ENCODE measurements at places on chromosomes 12 and 14.
A peak's percentile ranks its signal among the peaks of the same experiment; 100 is the strongest.

GRCh38 chr14:98666545-98666944 lies 605.5 kb downstream of the BCL11B start:
- no peak for DNase-seq

- DNase-seq, result peak; percentile 69
These were observed 55.0 kb upstream of the NELL2 start for GRCh38 chr12:44930972-44931600.

DNA sequence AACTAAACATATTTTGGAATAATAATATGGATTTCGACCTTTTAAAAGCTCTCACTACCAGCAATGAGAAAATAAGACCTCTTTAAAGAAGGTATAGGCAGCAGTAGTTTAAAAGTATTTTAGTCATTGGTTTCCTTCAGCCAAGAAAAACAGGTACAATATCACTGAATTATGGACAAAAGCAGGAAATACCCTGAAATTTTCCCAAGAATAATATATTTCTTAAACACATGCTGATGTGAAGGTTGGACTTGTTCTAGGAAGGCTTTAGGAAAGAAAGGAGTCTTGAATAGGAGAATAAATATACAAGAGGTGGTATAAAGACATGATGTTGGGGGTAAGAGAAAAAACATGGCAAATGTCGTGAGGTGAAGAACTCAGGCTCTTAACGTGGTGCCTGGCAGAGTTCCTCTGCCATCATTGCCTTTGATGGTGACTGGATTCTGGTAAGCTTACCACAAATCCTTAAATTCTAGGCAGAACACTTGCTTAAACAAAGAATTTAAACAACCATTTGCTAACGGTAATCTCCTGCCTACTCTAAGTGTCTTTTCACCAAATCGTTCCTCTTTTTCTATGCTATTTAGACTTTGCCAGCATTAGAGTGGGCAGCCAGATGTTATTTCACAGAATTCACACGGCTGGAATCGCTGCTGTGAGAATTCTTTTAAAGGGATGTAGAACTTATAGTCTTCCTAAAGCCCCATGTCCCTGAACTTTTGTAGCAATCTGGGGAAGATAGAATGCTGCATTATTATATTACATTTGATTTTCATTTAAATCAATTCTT lies 11.9 kb upstream of the NUDT4 start:
- DNase-seq, result no peak

- DNase-seq, result no peak
These were observed 11.5 kb upstream of the PRKAG1 start for GRCh38 chr12:49030119-49030518.

DNA sequence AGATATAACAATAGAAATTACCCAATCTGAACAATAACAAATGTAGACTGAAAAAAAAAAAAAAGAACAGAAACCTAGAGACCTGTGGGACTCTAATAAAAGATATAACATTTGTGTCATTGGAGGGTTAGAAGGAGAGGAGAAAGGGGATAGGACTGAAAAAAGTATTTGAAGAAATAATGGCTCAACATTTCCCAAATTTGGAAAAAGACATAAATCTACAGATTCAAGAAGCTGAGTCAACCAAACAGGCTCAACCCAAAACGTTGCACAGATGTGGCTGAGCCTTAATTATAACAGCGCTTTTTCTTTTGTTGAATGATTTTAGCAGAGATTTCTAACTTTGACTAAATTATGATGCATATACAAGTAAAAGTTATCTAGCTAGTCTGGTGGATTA lies 131.3 kb downstream of the TMTC3 start:
- DNase-seq, result no peak

GRCh38 chr14:101458741-101459550 lies 102.3 kb upstream of the DIO3 start:
- DNase-seq, result no peak

DNA sequence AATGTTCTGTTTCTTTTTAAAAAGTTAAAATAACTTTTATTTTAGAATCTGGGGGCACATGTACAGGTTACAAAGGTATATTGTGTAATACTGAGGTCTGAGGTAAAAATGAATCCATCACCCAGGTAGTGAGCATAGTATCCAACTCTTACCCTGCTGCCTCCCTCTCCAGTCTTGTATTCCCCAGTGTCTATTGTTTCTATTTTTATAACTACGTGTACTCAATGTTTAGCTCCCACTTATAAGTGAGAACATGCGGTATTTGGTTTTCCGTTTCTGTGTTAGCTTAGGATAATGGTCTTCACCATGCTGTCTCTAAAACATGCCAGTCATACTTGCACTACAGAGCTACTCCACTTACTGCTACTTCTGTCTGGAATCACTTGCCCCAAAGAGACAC lies 8.4 kb downstream of the FBXO33 start:
- no peak for DNase-seq

DNA sequence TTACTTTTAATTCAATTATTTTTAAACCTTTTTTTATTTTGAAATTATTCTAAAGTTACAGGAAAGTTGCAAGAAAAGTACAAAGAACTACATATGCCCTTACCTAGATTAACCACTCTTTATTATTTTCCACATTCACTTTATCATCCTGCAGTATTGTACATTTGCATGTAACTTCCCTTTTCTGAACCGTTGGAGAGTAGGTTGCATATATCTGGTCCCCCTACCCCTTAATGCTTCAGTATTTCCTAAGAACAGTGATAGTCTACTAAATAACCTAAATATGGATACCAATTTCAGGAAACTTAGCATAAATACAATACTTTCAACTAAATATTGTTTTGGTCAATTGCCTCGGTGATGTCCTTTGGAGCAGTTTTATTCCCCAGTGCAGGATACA lies 15.0 kb downstream of the G2E3 start:
- DNase-seq, result no peak

GRCh38 chr12:700016-700415 lies 36.8 kb upstream of the NINJ2 start:
- DNase-seq, result no peak

DNA sequence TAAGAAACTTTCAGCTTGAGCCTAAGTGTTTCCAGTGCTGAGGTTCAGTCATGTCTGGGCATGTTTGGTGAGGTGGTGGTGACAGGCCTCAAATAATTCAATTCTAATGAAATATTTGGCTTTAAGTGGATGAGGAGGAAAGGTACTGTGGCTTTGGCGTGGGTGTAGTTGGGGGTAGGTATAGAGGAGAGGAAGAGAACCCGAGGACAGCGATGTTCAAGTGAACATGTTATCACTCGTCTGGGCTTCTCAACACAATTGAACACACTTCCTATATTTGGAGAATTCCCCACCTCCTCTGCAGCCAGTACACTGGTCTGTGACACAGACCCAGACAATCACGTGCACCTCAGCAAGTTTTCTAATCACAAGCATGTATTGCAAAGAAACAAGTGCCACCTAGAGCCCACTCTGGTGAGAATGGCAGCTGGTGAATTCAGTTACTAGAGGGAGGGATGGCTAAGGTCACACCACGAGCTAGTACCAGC lies 53.0 kb downstream of the IFNG-AS1 start:
- peak; percentile 13 for DNase-seq

- DNase-seq, result no peak
These were observed 15.3 kb downstream of the RNASE2 start for GRCh38 chr14:20970647-20970982.

- DNase-seq, result no peak
These were observed 1189.5 kb upstream of the TMEM132C start for GRCh38 chr12:127077262-127078045.

DNA sequence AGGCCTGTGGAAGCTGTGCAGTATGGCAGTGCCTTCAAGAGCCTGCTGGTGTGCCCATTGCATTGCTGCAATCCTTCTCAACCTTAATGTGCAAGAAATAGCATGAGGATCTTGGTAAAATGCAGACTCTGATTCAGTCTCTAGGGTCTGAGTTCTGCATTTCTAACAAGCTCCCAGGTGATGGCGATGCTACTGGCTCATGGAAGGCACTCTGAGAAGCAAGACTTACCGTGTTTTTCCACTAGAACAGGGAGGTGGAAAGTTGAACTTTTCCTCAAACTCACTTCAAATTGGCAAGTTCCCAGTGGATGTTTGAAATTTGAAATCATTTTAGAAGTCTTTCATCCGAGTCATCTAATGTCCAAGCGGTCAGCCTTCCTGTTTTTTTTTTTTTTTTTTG lies 55.5 kb downstream of the MYRFL start:
- peak; percentile 50 for DNase-seq

GRCh38 chr12:80830533-80831088 lies 107.1 kb downstream of the LIN7A start:
- no peak for DNase-seq

GRCh38 chr12:68865399-68866164 lies 57.6 kb downstream of the MDM2 start:
- DNase-seq, result no peak

- DNase-seq, result peak; percentile 9
These were observed 369.1 kb downstream of the NPAS3 start for GRCh38 chr14:33307691-33308251.

GRCh38 chr14:100440207-100440631 lies 117.1 kb downstream of the SLC25A47 start:
- peak; percentile 69 for DNase-seq

GRCh38 chr14:23286902-23287479 lies 1.1 kb upstream of the HOMEZ start:
- DNase-seq, result peak; percentile 24

- DNase-seq, result peak; percentile 79
These were observed 334.0 kb downstream of the BTG1 start for GRCh38 chr12:91811481-91812287.

DNA sequence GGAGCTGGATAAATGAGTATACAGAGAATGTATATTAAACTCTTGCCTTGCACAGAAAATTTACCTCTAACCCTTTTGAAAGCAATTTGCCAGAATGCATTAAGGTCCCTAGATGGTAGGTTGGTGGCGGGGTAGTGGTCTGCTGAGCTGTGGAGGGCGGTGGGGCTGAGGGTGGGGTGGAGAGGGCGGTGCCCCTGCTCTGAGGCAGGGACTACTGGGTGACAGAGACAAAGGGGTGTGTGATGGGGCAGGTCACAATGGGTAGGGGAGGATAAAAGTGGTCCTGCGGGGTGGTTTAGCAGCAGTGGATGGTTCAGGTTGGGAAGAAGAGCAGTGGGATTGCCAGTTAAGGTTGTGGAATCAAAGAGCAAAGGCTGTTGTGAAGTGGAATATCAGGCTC lies at the start of gene GARIN6:
Gene GARIN6, plus strand, starts transcription at position 301 of the 400 bp plus-strand sequence. CDS start 422 bp downstream, outside the sequence.
- DNase-seq, result no peak

DNA sequence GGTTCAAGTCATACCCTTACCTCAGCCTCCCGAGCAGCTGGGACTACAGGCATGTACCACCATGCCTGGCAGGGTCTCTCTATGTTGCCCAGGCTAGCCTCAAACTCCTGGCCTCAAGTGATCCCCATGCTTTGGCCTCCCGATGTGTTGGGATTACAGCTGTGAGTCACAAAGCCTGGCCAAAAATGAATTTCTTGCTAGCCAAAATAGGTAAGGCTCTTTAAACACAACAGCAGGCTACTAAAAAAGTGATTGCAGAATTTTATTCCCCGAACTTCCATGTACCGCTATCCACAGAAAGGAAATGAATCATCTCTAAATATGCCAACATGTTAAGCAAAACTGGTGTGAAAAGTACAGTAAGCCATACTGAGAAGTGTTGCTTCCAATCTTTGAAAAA lies 50.6 kb downstream of the WDHD1 start:
- peak; percentile 88 for DNase-seq

- DNase-seq, result no peak
These were observed 153.7 kb downstream of the ZFP36L1 start for GRCh38 chr14:68639000-68639757.

DNA sequence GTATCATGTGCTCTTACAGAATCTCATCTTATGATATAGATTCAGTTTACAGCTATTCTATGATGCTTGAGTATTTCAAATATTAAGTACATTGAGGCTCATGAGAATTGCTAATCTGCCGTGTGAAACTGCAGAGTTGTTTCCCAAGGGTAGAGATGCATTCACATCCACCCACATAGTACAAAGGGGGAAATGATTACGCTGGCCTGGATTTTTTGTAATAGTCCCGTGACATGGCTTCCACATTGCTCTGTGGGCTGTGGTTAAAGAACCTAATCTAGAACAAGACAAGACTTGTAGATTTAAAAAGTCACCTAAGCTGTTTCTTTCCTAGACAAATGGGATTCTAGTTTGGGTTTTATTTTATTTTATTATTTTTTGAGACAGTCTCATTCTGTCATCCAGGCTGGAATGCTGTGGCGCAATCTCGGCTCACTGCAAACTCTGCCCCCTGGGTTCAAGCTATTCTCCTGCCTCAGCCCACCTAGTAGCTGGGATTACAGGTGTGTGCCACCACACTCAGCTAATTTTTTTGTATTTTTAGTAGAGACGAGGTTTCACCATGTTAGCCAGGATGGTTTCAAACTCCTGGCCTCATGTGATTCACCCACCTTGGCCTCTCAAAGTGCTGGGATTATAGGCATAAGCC lies 13.0 kb upstream of the RIOX1 start:
- peak; percentile 84 for DNase-seq

DNA sequence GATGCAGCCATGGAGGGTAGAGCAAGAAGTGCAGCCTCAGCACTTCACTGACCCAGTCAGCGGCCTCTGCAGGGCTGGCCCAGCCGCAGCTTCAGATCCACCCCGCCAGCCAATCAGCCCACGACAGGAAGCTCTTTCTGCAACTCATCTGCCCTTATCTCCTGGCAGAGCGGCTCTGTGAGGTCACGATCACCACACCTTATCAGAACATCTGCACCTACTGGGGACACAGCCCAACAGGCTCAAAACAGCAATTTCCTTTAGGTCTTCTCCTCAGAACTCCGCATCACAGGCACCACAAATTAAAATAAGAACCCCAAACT lies 287.3 kb downstream of the BCL11B start:
- DNase-seq, result no peak

DNA sequence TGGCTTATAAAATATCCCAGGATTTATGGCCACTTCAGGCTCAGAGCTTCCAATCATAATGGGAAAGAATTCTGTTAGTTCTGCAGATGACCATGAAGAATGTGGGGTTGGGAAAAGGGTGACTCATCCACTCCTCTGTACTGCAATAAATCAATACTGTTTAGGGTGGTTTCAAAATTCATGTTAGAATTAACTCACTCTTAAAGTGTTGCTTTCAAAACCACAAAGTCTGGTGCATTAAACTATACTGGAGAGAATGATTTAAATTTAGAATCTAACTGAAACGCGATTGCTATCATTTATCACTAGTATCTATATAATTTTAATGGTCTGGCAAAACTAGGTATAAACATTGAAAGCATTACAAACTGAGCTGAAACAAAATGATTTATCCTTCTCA lies 798 bp downstream of the CCDC198 start:
- peak; percentile 49 for DNase-seq

GRCh38 chr14:100871234-100872186 lies 32.0 kb downstream of the RTL1 start:
- peak; percentile 54 for DNase-seq

All from choroid plexus epithelial cell (primary cell).